ENCODE measurements at places on chromosomes 3 and 15.

- DNase-seq, result no peak
Observed at GRCh38 chr3:156792945-156793344, 33.2 kb upstream of the LEKR1 start.

DNA sequence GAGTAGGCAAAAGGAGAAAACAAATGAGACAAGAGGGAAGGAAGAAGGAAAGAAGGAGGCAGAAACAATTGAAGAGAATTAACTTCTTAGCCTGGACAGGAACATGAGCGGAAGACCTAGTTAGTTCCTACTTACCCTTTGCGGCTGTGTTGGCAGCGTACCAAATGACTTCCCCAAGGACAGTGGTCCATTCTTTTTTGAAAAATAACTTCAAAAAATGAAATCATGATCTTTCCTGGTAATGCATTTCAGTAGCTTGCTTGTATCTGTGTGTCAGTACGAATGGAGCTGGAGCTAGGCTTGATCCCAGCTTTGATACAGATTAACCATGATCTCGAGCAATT lies 41.5 kb upstream of the CFAP161 start:
- no peak for DNase-seq

- peak; percentile 48 for DNase-seq
Observed at GRCh38 chr3:112437146-112438022, 61.9 kb downstream of the BTLA start.

DNA sequence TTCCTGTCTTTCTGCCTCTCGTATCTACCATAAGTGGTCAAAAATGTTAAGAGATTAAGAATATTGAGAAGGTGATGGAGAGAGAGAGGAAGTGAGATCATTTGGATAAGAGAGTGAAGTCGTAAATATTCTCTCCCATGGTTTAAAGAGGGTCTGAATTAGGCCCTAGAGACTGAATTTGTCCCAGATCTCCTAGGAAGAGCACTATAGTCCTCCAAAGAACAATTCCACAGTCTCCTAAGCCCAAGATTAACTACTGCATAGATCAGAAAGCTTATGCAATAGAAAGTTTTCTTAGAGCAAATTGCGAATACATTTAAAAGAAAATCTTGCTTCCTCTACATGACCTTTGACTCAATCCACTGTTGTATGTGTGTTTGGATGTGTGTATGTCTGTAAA lies 598.8 kb downstream of the TUSC7 start:
- no peak for DNase-seq

GRCh38 chr3:123540285-123540684 lies 44.6 kb downstream of the HACD2 start:
- no peak for DNase-seq

DNA sequence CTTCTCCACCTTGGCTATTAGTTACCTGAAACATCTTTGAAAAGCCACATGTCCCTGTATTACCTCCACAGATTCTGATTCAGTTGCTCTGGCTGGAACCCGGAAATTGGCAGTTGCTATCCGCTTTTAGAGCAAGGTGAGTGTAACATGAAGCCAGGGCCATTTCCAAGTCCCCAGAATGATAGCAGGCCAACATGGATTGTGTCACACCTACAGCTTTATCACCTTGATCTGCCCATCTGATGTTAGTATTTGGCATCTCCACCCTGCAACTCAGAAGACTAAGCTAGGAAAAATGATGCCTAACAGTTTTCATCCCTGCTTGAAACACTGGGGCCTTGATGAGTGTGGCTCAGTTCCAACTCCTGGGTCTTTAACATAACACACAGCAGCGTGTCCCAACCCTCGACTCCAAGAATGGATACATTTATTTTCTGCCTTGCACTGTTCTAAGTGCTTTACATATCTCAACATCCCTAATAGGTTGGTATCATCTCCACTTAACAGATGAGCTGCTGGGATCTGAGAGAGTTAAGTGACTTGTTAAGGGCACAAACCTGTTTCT lies 21.3 kb upstream of the NUDT16 start:
- DNase-seq, result no peak

DNA sequence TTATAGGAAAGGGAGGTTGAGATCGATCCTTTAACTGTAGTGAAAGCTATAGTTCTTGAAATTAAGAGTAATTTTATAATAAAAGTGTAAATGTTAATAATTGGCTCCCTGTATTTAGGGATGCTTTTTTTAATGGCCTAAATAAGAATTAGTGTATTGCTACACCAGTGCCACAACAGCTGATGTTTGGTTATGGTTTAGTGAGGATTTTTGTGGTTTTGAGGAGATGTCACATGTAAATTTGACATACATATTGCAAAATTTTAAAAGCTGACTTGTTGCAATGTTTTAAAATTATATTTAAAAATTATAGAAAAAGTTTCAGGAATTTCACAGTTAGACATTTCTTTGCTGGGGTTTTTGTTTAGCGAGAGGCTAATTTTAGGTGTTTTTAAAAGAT lies 3.9 kb downstream of the TSC22D2 start:
- DNase-seq, result no peak

Data from activated T-cell treated with anti-CD3 and anti-CD28 coated beads, Interleukin-2, amount 50 U/mL, for 24 hours (primary cell).